ENCODE measurements at places on chromosomes 2 and 18. TPM values are rescaled to one million over a fixed set of nuclear protein-coding genes. Genes with fewer than 3 reads are reported as not detected.

DNA sequence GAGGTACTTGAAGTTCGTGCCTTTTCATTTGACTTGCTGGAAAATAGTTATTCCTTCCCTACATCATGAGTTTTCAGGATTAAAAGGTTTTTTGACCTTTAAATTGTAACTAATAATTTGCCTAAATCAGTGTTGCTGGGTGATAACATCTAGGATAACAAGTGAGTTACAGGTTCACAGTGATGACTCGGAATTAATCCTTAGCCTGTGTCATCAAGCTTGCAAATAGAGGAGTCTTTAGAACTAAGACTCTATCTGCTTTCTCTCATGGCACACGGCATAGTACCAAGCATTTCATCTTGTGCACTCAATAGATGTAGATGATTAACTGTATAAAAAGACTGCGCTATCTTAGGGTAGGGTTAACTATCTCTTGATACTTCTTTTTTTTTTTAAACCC is 79.5 kb downstream of the CAMKMT start:
- DNase-seq: no peak

- DNase-seq: no peak
Observed at GRCh38 chr18:47492691-47493090, 241.2 kb upstream of the SKOR2 start.

DNA sequence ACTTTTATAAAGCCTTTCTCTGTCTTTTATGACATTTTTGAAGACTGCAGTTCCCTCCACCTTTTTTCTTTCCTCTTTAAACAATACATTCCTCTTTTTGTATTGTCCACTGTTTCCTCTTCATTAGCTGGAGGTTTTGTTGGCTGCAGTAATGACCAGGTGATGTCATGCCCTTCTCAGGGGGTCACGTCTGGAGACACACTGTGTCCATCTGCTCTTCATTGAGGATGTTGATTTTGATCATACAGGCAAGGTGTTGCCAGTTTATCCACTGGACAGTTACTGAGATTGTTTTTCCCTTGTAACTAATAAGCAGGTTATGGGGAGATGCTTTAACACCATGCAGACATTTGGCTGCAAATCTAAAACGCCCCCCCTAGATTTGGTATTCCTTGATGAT is 19.8 kb downstream of the ZNF407 start:
- DNase-seq: no peak

DNA sequence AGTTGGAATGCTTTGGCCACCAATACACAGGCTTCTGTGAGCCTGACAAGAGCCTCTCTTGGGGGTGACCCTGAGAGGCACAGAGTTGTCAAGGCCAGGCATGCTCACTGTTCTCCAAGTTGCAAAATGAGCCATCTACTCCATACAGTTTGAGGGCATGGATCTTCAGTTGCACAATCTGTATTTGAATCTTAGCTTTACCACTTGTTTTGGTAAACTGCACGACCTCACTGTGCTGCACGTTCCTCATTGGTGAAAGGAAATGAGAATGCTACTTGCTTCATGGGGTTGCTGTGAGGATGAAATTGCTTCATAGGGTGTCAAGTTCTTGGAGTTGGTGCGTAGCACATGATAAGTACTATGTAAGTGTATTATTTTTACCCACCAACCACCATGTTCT is 12.0 kb upstream of the HAAO start:
- DNase-seq: no peak

- no peak for DNase-seq
Observed at GRCh38 chr18:41371156-41372045, 583.6 kb upstream of the PIK3C3 start.

- DNase-seq: no peak
Observed at GRCh38 chr2:96878796-96879544, 9.1 kb upstream of the SEMA4C start.

OTOF gene
- not detected for total RNA-seq

ST6GAL2 gene
- not detected for total RNA-seq

ASXL3 gene
- not detected for total RNA-seq

MYOM1 gene
- 0.05 TPM for total RNA-seq

RBM44 gene
- total RNA-seq: not detected

GAREM1 gene
- 1.1 TPM for total RNA-seq

Measured in MG63 (cell line).